ENCODE measurements at places on chromosomes 7 and 10. TPM values are rescaled to one million over a fixed set of nuclear protein-coding genes. Genes with fewer than 3 reads are reported as not detected.

Gene WBP1L
- 80.8 TPM for total RNA-seq

- H3K4me1 ChIP-seq = peaks cover 25% of the 10 kb centered on the region
- H3K4me3 ChIP-seq = peak overlapping the region; percentile 67
- H3K36me3 ChIP-seq = no peaks in the 10 kb centered on the region
Measured at GRCh38 chr10:28679581-28680357, 2.4 kb downstream of the BAMBI start.

DNA sequence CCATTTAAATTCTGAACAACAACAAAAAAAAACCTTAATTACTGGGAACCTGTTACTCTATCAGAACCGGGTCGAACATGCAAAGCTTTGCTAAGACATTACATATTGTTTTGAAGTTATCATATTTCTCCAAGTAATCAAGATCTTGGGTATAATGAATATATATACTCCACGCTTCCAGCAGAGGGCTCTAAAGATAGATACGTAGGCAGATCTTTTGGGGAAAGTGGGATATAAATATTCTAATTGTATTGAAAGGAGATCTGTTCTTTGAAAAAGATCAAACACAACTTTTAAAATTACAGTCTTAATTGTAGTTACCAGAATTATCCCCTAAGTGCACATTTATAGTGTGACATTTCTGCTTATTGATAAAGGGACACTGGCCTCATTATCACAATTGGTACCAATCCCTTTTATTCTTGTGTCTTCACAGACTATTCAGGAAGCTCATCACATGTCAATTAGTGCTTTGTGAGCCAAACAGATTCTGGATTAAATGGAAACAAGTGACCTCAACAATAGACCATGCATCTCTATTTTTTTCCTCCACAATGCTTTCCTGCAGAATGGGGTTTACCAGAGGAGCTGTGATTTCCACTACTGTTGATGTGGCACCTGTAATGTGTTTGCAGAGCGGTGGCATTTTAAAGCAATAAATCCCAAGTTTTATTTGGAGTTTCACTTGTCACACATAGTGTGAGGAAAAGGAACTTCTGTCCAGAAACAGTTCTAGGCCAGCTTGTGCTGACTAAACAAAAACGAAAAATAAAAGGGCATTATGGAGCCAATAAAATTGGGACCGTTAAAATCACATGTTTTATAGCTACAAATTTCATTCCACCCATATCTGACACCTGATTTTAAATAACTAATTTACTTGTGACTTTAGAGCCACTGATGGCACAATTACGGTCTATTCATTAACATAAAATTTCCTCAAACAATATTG lies 122.4 kb downstream of the CTTNBP2 start:
- no peak overlapping the region for H3K4me3 ChIP-seq
- no peaks in the 10 kb centered on the region for H3K4me1 ChIP-seq
- no peak for DNase-seq
- no peaks in the 10 kb centered on the region for H3K27me3 ChIP-seq

- H3K27me3 ChIP-seq = no peaks in the 10 kb centered on the region
- no peak overlapping the region for H3K4me3 ChIP-seq
- no peaks in the 10 kb centered on the region for H3K36me3 ChIP-seq
- no peaks in the 10 kb centered on the region for H3K4me1 ChIP-seq
Measured at GRCh38 chr10:117723343-117723742, 180.8 kb downstream of the EMX2 start.

DNA sequence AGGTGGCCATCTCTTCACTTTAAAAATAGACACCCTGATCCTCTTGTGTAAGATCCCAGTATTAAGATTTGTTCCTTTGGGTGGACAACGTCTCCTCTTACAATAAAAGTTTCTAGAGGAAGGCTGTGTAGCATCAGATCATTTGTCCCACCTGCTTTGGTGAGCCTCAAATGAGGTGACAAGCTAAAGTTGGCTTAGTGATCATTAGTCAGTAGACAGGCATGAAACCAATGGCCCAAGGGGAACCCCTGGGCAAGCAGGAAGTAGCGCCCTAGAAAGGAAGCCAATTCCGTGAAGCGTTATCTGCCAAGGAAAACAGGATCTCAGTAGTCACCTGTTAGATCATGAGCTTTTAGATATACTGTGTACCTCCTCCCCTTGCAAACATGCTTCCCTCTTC lies 66.8 kb downstream of the PCGF5 start:
- no peaks in the 10 kb centered on the region for H3K4me1 ChIP-seq
- no peak for DNase-seq
- no peaks in the 10 kb centered on the region for H3K36me3 ChIP-seq
- no peak overlapping the region for H3K4me3 ChIP-seq

DNA sequence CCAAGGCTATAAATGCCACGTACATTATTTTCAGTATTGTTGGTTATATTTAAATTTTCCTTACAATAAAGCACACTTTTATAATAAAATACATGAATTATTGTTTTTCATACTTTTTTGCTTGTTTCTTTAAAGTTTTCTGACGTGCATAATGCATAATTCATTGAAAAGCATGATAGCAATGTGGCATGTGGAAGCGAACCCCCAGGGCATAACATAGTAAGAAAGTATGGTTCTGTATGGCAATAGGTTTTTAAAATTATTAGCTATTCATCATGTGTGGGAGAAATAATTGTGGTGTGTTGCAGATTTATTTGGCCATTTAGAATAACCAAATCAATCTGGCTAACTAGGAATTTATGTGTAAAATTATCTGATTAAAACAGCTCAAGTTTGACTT lies 7.4 kb upstream of the HBP1 start:
- H3K27me3 ChIP-seq = no peaks in the 10 kb centered on the region
- no peaks in the 10 kb centered on the region for H3K4me1 ChIP-seq
- DNase-seq = no peak
- no peak overlapping the region for H3K4me3 ChIP-seq

DNA sequence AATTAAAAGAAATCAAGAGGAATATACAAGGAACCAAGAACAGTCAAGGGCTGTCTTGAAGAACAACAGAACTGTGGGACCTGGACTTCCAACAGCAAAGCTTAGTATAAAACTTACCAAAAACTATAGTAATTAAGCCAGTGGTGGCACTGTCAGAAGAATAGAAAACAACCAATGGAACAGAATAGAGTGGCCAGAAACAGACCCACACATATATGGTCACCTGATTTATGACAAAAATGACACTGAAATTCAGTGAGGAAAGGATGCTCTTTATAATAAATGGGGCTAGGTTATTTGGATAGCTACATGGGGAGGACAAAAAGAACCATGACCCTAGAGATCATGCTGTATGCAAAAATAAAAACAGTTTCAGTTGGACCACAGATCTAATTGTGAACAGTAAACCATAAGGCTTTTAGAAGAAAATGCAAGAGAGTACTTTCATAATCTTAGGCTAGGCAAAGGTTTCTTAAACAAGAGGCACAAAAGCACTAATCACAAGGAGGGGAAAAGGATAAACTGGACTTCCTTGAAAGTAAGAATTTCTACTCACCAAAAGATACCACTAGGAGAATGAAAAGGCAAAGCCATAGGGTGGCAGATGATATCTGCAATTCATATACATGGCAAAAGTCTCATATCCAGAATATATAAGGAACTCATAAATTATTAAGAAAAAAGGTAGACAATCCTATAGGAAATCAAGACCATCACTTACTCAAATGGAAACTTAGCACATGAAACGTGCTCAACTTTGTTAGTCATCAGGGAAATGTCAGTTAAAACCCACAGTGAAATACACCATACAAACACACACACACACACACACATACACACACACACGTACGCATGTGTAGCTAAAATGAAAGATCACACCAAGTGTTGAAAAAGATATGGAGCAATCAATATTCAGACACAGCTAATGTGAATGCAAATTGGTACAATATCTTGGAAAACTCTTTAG lies 20.8 kb downstream of the HYCC1 start:
- no peak for DNase-seq
- H3K27ac ChIP-seq = no peak overlapping the region
- H3K27me3 ChIP-seq = no peaks in the 10 kb centered on the region
- no peaks in the 10 kb centered on the region for H3K36me3 ChIP-seq
- H3K4me3 ChIP-seq = no peak overlapping the region

DNA sequence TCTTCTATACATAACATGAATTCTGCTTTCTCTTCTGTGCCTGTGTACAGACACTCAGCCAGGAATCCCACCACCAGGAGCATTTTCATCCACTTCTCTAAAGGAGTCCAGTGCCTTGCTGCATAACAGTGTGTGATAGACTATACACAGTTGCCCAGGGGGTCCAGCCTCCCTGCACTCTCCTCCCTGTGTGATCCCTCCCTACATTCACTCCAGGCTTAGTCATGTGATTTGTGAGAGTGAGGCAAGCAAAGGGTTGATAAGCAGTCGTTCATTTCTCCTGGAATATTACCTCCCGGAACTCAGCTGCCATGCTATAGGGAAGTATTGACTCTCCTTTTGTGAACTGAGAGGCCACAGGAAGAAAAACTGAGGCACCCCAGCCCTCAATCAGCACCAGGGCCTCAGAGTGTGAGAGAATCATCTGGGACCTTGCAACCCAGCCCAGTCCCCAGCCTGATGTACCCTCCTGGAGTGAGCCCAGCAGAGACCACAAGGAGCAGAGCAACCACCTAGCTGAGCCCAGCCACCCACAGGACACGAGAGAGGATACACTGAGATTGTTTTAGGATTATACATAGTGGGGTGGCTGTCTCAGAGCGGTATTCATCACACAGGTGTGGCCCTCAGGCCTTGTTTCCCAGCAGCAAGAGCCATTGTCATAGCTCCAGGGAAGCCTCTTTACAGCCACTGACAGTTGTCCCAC lies 45.0 kb upstream of the EEPD1 start:
- no peaks in the 10 kb centered on the region for H3K4me1 ChIP-seq
- DNase-seq = no peak
- no peak overlapping the region for H3K4me3 ChIP-seq
- H3K36me3 ChIP-seq = no peaks in the 10 kb centered on the region

- no peak for DNase-seq
- peaks cover 18% of the 10 kb centered on the region for H3K4me1 ChIP-seq
- H3K36me3 ChIP-seq = peaks cover 4% of the 10 kb centered on the region
- H3K27me3 ChIP-seq = no peaks in the 10 kb centered on the region
- H3K27ac ChIP-seq = no peak overlapping the region
Measured at GRCh38 chr10:73803680-73804286, 7.6 kb downstream of the NDST2 start.

DNA sequence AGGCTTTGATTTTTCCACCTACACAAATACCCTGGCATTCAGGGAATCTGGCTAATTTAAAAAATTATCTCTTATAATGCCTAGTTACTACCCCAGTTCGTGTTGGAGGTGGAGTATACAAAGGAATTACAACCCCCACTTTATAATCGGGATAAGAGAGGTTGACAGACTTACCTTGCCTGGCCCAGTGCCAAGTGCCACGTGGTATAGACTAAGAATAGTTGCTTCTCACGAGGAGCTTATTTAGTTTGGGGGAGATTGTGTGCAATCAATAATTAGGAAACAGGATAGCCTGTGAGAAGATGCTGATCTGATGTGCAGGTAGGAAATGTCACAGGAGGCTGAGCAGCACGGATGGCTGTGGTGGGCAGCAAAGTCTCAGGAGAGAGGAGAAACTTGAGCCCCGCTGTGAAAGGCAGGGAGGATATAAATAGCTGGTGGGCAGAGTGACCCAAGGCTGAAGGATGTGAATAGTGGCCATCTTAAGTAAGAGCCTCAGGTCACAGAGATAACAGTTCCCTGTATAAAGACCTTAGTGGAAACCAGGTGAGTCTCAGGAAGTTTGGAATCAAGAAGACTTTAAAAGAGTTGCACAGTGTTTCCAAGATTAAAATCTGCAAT lies 11.3 kb upstream of the ATXN7L1 start:
- no peak overlapping the region for H3K27ac ChIP-seq
- H3K36me3 ChIP-seq = no peaks in the 10 kb centered on the region
- H3K27me3 ChIP-seq = no peaks in the 10 kb centered on the region

DNA sequence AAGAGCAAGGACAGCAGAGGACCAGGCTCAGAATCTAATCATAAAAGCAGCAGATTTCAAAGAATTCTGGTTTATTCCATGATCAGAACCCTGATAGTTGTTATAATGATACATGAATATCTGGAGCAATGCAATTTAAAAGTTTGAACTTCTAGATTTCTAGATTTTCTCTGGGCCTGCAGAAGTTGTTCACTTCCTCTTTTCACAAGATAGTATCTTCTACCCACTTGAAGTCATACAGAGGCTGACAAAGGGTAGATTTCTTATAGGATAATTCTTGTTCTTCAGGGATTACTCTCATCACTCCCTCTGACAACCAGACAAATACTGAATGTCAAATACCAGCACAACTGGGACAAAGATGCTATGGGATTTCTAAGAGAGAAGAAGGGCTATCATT lies 320.0 kb upstream of the ETV1 start:
- no peak overlapping the region for H3K4me3 ChIP-seq
- DNase-seq = no peak
- H3K36me3 ChIP-seq = no peaks in the 10 kb centered on the region

- no peak overlapping the region for H3K27ac ChIP-seq
- no peaks in the 10 kb centered on the region for H3K4me1 ChIP-seq
- H3K4me3 ChIP-seq = no peak overlapping the region
- peaks cover 15% of the 10 kb centered on the region for H3K36me3 ChIP-seq
- no peak for DNase-seq
- no peaks in the 10 kb centered on the region for H3K27me3 ChIP-seq
Measured at GRCh38 chr10:34380856-34381255, 434.2 kb downstream of the PARD3 start.

Gene OPN4
- total RNA-seq = not detected

DNA sequence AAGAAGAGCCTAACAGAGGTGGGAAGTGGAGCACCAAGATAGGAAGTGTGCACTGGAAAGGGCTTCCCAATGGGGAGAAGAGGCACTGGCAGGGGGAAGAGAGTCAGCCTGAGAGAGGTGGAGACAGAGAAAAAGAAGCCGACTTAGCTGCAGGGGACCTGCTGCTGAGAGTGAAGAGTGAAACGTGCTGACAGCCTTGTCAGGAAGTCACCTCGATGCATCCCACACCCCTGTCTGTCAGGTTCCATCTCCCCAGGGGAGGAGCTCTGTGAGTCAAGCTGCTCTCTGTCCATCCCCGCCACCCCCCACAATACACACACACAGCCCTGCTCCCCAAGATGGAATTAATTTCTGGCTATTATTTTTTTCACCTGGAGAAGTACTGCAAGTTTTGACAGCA lies 14.0 kb downstream of the KAZALD1 start:
- no peaks in the 10 kb centered on the region for H3K36me3 ChIP-seq
- no peak overlapping the region for H3K4me3 ChIP-seq
- no peak for DNase-seq

Gene GARIN1A
- 1.5 TPM for total RNA-seq

Gene CYP2C18
- 11.5 TPM for total RNA-seq

Gene DPYSL4
- total RNA-seq = 0.49 TPM

Gene GRID2IP
- not detected for total RNA-seq
